ENCODE measurements at places on chromosomes 7 and 10. TPM values are rescaled to one million over a fixed set of nuclear protein-coding genes. Genes with fewer than 3 reads are reported as not detected.
A peak's percentile ranks its signal among the peaks of the same experiment; 100 is the strongest.

The VSTM2A gene
- not detected for total RNA-seq

DNA sequence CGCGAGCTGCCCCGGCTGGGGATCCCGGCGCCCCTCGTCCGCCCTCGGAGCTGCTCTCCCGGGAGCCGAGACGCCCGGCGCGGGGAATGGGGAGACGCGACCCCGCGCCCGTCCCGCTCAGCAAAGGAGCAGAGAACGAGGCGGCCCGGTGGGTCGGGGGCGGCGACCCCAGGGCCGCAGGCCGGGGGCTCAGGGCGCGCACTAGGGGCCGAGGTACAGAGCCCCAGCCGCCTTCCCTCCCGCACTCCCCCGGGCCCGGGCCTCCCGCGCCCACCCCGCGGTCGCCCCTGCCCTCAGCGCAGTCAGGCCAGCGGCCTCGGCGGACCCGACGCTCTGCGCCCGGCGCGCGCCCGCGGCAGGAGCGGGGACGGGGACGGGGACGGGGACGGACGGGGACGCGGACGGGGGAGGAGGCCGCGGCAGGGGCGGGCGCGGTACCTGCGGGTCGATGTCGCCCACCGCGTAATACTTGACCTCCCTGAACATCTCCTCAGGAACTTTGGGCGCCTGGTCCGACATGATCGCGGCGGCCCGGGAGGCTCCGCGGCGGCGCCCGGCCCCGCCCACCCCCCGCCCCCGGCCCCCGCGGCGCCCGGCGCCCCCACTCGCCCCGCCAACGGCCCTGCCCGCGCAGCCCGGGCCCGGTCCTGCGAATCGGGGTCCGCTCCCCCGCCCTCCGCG is 373 bp downstream of the PAXIP1 start:
- H3K27ac ChIP-seq, result no peak overlapping the region
- H3K4me1 ChIP-seq, result peaks cover 9% of the 10 kb centered on the region
- H3K27me3 ChIP-seq, result no peaks in the 10 kb centered on the region
- peak overlapping the region; percentile 91 for H3K4me3 ChIP-seq
- no peaks in the 10 kb centered on the region for H3K36me3 ChIP-seq

- peak overlapping the region; percentile 97 for H3K27ac ChIP-seq
- no peaks in the 10 kb centered on the region for H3K36me3 ChIP-seq
- no peaks in the 10 kb centered on the region for H3K27me3 ChIP-seq
- peak overlapping the region; percentile 74 for H3K4me3 ChIP-seq
- peaks cover 24% of the 10 kb centered on the region for H3K4me1 ChIP-seq
These were observed 42.2 kb upstream of the SRGN start for GRCh38 chr10:69045441-69046300.

DNA sequence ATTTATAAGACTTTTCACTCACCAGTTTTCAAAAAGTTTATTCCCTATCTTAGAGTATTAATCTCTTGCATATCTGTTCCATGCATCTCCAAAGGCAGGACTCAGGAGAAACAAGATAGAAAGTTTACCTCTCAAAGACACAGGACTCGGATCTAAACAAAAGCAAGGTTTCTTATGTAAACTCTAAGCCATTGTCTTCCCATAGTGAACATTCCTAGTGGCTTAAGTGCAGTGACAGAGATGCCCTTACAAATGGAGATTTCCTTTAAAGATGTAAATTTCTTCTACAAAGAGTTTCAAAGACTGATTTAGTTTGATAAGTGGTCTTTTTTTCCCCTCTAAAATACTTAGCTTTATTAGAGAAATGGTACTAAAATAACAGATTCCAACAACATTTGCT is 209.8 kb downstream of the ACTR3B start:
- H3K27me3 ChIP-seq, result peaks cover 5% of the 10 kb centered on the region
- no peaks in the 10 kb centered on the region for H3K4me1 ChIP-seq
- DNase-seq, result no peak
- no peaks in the 10 kb centered on the region for H3K36me3 ChIP-seq
- no peak overlapping the region for H3K4me3 ChIP-seq

DNA sequence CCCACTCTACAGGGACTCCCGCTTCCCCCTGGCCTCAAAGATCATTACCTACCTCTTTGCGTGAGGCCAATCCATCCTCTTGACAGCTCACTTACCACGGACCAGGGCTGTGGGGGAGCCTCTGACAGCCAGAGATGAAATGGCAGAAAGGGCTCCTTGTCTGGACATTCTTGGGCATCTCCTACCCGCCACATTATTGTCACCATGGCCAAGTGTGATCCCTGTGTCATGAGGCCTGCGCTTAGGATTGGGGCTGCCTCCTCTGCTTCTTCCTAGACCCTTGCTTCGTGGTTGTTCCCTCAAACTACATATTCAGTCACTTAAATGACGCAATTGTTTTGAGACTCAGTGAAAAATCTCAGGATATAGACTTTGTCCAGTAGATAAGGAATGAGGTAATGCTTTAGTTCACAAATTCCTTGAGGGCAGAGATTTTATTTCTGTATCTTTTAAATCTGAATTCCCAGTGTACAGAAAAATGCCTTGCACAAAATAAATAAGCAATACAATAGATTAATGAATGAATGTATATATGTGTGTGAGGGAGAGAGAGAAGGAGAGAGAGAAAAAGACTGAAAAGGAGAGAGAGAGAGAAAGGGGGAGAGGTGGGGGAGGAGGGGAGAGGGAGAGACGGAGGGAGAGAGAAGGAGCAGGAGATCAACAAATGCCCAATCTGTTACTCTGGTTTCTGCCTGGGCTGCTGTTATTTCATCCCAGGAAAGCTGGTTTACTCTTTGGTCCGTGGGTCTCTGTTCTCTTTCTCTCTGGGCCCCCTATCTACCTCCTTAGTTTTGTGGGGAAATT is 159.0 kb downstream of the PLXNA4 start:
- H3K36me3 ChIP-seq, result no peaks in the 10 kb centered on the region
- DNase-seq, result no peak
- H3K27ac ChIP-seq, result no peak overlapping the region

DNA sequence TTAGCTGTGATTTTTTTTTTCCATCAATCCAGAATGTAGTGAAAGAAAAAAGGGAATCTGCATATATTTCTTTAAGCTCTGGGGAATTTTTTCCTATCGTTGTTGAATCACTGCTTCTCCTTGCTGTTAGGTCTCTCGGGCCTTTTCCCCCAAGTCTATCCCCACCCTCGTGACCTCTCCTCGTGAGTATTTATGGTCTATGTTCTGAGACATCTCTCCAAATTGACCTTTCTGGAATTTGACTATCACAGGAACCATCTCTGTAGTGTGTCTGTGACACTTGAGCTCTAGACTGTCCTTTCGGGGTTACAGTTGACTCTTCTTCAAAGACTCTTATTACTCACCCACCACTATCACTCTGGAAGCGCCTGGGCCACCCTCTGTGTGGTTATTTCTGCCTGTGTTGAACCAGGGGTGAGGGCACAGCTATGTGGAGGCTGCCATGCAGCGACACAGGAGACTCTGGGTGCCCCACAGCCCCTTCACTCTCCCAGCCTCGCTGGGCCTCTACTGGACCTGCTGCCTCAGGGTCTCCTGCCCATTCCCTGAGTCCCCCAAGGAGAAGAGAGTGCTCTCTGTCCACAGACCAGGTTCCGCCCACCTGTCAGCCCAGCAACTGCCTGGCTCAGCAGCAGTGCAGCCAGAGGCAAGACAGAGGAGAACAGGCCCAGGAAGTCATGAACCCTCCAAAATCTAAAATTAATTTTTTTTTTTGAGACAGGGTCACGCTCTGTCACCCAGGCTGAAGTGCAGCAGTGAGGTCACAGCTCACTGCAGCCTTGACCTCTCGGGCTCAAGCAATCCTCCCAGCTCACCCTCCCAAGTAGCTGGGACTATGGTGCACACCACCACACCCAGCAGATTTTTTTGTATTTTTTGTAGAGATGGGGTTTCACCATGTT is 45.7 kb upstream of the PTPRN2 start:
- DNase-seq, result no peak
- H3K27ac ChIP-seq, result peak overlapping the region; percentile 56
- peaks cover 2% of the 10 kb centered on the region for H3K4me1 ChIP-seq
- peaks cover 3% of the 10 kb centered on the region for H3K36me3 ChIP-seq

- H3K27me3 ChIP-seq, result peaks cover 4% of the 10 kb centered on the region
- no peak for DNase-seq
- H3K36me3 ChIP-seq, result no peaks in the 10 kb centered on the region
- no peak overlapping the region for H3K27ac ChIP-seq
- H3K4me3 ChIP-seq, result no peak overlapping the region
- H3K4me1 ChIP-seq, result peaks cover 12% of the 10 kb centered on the region
These were observed 99.8 kb upstream of the AGBL3 start for GRCh38 chr7:134886353-134887057.

- DNase-seq, result no peak
- H3K36me3 ChIP-seq, result peaks cover 2% of the 10 kb centered on the region
- peak overlapping the region; percentile 99 for H3K27ac ChIP-seq
These were observed 1.4 kb upstream of the TRA2A start for GRCh38 chr7:23533238-23533604.

GRCh38 chr10:3060481-3060889 is 6.9 kb upstream of the PFKP start:
- peaks cover 4% of the 10 kb centered on the region for H3K27me3 ChIP-seq
- no peak overlapping the region for H3K4me3 ChIP-seq
- H3K4me1 ChIP-seq, result peaks cover 9% of the 10 kb centered on the region
- no peaks in the 10 kb centered on the region for H3K36me3 ChIP-seq
- no peak overlapping the region for H3K27ac ChIP-seq
- DNase-seq, result no peak

Measured in T-helper 17 cell (primary cell).